NCI-H1092 (cell line): ENCODE measurements at places on chromosomes 4 and X.

GRCh38 chr4:185559915-185560281, 24.6 kb upstream of the PDLIM3 start:
- no peak for DNase-seq

- no peak for DNase-seq
Observed at GRCh38 chr4:77201343-77201742, 44.3 kb downstream of the CCNG2 start.

GRCh38 chr4:150010525-150011126, 67.6 kb upstream of the DCLK2 start:
- DNase-seq = peak; percentile 37

GRCh38 chr4:13530823-13531624, 13.3 kb downstream of the NKX3-2 start:
- DNase-seq = no peak

GRCh38 chr4:127857641-127858040, 23.1 kb upstream of the PLK4 start:
- no peak for DNase-seq

GRCh38 chr4:24601121-24601520, 16.8 kb upstream of the DHX15 start:
- DNase-seq = no peak

GRCh38 chr4:90220459-90220858, 93.3 kb downstream of the CCSER1 start:
- no peak for DNase-seq

DNA sequence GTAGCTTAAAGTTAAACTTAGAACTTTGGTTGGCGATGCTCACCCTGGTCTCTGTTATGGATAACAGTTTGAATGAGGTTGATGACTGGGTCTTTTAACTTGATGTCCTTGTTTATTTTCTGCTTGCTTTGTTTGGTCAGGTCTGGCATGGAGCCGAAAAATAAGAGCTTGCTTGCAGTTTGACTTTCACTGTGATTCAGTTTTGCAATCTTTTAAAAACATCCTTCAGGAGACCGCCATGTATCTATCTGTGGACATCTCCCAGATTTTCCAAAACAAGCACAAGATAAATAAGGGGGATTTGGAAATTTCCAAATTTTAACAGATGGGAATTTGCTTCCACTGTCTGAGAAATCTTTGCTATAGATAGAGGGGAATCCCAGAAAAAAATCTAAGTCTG, 246.7 kb downstream of the PALLD start:
- DNase-seq = no peak

- DNase-seq = no peak
Observed at GRCh38 chr4:151887031-151887815, 126.4 kb upstream of the GATB start.

DNA sequence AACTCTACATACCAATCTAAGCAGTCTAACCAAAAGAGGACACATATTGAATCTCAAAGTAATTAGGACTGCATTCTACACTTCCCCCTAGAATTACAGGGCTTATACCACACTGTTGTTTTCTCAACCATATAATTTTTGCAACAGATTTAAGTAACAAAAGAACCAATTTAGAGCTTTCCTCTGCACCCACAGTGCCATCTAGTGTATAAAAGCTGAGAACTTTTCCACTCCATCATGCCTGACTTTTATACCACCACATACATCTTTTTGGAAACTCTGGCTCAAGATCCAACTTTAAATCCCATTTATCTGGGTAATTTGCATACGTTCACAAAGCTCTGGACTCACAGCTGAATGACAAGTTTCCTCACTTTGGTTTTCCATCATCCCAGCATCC, 99.5 kb downstream of the EFHC2 start:
- no peak for DNase-seq

GRCh38 chr4:124964251-124964650, 251.7 kb upstream of the ANKRD50 start:
- no peak for DNase-seq

DNA sequence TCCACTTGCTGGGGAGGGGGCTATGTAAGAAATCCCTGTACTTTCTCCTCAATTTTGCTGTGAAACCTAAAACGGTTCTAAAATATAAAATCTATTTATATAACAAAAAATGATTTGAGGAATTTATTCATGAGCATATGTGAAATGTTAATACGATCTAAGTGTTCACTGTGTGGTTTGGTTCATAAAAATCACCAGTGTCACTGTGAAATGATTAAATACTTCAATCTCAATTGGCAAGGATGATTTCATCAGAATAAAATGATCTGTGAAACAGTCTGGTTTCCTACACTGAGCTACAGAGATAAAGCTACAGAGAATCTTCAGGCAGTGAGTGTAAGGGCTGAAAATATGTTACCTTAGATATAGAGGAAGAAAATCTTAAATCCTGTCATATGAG, 153.4 kb downstream of the GPM6A start:
- no peak for DNase-seq

- DNase-seq = no peak
Observed at GRCh38 chrX:143873343-143873742, 10.5 kb upstream of the UBE2NL start.

GRCh38 chrX:28835991-28836390, 248.7 kb downstream of the IL1RAPL1 start:
- no peak for DNase-seq

DNA sequence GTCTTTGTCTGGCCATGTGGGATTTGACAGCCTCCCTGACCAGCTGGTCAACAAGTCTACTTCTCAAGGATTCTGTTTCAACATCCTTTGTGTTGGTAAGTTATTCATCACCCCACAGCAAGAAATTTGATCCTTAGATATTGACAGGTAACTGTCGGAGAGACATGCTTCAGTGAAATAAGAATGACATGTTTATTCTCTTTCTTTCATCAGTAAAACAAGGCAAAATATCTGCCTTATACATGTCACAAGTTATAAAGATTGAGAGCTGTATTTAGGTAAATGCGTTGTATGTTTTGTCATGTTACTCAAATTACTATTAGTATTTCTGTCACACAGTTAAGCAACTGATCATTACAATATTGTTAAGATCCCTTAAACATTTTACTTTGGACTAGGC, 46.9 kb downstream of the SEPTIN11 start:
- DNase-seq = no peak
